Caco-2 (cell line): ENCODE measurements at places on chromosomes 5 and 9. TPM values are rescaled to one million over a fixed set of nuclear protein-coding genes. Genes with fewer than 3 reads are reported as not detected.

- DNase-seq, result no peak
Measured at GRCh38 chr9:114511978-114512874, 7.0 kb upstream of the WHRN start.

GRCh38 chr9:88537761-88538091, 2.7 kb downstream of the NXNL2 start:
- DNase-seq, result no peak

GRCh38 chr5:57383093-57383861, 99.3 kb downstream of the ACTBL2 start:
- peak; percentile 76 for DNase-seq

The PCDHGA5 gene
- total RNA-seq, result 0.57 and 0.72 TPM in 2 replicates

- peak; percentile 45 for DNase-seq
Measured at GRCh38 chr9:98215821-98216220, 23.4 kb upstream of the CORO2A start.

GRCh38 chr5:113195771-113196170, 219.2 kb downstream of the DCP2 start:
- no peak for DNase-seq

- DNase-seq, result no peak
Measured at GRCh38 chr9:116891424-116891823, 204.3 kb downstream of the TRIM32 start.

The PDCD1LG2 gene
- total RNA-seq, result not detected in 2 replicates

The GFI1B gene
- 0.79 and 1.3 TPM in 2 replicates for total RNA-seq

The LECT2 gene
- 0.51 and 0.70 TPM in 2 replicates for total RNA-seq

The ADAMTS13 gene
- 5.3 and 6.2 TPM in 2 replicates for total RNA-seq

DNA sequence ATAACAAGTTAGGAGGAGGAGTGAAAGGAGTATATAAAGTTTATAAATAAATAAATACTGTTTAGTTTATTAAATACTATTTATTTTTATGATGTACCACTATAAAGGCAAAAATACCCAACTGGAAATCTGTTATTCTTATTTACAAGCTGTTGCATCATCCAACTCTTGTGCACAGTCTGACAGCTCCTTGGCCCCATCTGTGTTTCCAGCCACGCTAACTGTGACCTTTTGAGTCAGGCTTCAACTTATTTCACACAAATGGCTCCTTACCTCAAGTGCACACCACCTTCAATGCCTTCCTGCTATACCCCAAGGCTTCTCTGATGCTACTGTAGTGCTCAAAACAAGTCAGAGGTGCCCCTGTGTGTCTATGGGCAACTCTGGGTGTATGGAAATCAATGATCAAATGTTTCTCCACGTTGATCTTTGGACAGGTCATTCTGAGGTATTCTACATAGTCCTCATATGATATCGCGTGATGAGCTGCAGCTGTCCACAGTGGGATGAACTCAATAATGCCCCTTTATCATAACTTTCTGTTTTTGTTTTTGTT, 303.2 kb upstream of the GRAMD2B start:
- DNase-seq, result no peak

The CTXN3 gene
- total RNA-seq, result not detected in 2 replicates

The LCN10 gene
- total RNA-seq, result not detected in 2 replicates

GRCh38 chr5:132639706-132640130, 18.3 kb upstream of the IL13 start:
- DNase-seq, result no peak

DNA sequence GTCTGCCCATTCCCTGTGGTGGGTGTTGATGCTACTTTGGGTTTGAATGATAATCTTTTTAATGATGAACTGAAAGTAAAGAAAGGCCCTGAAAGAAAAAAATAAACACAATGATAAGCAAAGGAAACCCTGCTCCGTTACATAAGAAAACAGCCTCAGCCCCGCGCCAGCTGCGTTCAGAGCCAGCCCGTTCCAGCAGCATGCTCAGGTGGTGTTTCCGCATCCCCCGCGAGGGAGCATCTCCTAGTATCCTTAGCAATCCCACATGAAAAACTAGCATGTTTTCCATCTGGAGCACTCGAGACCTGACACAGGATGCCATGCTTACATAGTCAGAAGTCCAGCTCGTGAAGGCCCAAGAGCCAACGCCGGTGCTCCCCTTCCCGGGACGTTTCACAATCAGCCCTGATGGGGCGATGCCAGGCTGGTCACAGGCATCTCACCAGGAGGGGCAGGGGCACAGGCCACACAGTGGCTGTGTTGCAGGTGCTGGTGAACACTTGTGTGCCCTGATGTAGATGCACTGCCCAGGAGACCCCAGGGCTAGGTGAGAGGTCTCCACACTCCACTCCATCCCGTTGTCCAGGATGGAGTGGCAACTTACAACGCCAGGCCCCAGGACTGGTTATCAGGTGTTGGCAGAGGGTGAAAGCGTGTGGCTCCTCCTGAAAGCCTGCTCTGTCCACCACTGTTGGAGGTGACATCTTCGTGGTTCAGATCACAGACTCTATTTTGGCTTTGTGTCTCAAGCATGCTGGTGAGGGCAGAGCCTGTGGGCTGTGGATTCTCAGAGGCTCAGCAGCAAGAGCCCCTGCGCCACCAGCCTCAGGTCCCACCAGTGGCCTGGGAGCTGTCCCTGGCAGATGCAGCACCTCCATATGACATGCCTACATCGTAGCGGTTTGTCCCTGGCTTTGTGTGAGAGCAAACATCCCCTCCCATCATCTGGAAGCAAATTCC, 246.8 kb upstream of the IRX1 start:
- DNase-seq, result no peak
